Stimulated activated CD4-positive, alpha-beta T cell treated with anti-CD3 and anti-CD28 coated beads, TNF-alpha, amount 100 ng/mL, for 4 hours (primary cell): ENCODE measurements at places on chromosomes 1 and 21.

DNA sequence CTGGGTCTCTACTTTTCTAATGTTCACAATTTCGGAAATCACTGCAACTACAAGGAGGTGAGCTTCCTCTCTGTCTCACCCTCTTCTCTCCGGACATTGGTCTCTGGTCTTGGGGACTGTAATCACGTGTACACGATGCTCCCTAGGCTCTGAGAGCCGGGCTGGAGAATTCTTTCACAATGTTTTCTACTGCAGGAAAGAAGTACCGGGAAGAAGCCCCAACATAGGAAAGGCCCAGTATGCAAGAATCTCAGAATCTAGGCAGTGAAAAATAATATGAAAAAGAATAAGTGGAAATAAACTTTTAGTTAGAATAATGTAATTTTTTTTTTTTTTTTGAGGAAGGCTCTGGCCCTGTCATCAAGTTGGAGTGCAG is 13.5 kb upstream of the HJV start:
- no peak for DNase-seq

DNA sequence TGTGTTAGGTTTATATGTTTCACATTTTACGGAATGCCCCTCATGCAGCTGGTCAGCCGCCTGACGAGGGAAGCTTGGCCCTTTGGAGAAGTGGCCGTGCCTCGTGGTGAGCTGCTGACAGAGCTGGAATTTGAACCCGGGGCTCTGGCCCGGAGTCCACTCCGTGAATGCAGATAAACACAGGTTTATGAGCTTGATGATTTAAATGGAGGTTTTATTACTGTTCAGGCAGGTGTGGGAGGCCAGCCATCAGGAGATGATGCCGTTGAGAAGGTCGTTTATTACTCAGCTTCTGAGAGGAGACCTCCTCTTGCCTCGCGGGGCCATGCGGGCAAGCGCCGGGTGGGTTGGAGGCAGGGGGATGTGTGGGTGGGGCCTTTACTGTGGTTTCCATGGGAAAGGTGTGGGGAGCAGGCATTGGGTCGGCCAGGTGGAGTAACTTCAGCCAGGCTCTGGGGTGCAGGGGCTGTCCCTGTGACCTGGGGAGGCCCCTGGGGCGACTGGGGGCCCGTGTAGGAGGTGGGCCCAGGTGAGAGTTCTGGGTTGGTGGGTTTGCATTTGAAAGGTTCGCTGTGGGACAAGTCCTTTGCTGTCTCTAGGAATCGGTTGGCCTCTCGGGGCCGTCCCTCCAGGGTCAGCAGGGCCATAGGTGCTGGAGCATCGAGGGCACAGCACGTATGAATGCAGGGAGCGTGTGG is 22.0 kb downstream of the PRKCZ start:
- DNase-seq: no peak

GRCh38 chr1:212971312-212971711 is 21.0 kb downstream of the VASH2 start:
- no peak for DNase-seq

DNA sequence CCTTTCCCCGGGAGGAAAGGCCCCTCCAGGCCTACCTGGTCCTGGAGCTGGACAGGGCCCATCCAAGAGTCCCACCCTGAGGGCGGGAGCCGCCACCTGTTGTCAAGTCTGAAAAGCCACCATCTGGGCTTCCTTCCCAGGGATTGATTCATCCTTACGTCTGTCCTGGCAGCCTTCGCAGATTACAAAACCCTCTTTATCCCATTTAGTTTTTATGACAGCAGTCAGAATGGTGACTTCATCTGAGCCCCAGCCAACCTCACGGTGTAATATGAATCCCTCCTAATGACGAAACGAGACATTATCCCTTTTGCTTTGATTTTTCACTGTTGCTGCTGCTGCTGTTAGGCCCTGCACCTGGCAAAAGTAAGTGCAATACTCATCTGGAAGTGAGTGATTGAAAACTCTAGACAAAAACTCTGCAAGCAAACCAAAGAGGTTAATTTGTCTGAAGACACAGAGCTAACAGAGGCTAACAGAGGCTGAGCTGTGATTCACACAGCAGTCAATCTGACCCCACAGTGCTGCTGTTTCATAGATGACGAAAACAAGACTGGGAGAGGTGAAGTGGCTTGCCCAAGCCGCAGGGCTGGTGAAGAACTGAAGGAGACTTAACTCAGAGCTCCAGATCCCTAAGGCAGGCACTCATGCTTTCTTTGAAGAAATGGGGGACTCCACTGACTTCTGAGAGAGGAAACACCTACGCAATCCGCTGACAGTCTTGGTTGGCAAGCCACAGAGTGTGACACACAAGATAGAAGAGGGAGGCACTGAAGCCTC is 30.0 kb upstream of the S100A7 start:
- no peak for DNase-seq

GRCh38 chr1:145826030-145826429 is 2.0 kb downstream of the POLR3C start:
- no peak for DNase-seq
